Cardiac muscle cell (in vitro differentiated cells and primary cell): ENCODE measurements at places on chromosomes 5 and 9.

DNA sequence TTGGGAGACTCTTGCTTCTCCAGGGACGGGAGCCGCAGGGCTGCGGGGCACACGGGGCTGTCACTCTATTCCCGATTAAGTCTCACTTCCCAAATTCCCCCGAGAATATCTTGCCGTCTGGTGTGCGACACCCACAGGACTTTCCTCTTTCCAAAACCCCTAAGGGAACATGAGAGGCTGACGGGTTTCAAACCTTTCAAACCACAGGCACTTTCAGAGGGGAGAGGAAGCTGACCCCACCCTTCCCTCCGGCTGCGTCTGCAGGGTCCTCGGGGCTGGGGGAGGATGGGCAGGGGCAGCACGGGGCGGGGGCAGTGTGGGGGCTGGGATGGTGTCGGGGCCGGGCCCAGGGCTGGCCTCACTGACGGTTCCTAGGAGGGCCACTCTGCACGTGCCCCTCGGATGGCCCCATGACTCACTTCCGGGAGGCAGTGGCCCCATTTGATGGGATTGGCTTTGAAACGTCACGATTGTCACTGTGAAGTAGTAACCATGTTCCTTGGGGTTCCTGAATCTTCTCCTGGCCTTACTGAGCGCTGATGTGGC lies 38.2 kb downstream of the SLC9A3 start:
- DNase-seq = no peak
- no peak overlapping the region for H3K4me3 ChIP-seq
- peaks cover 2% of the 10 kb centered on the region for H3K27me3 ChIP-seq
- no peaks in the 10 kb centered on the region for H3K36me3 ChIP-seq

DNA sequence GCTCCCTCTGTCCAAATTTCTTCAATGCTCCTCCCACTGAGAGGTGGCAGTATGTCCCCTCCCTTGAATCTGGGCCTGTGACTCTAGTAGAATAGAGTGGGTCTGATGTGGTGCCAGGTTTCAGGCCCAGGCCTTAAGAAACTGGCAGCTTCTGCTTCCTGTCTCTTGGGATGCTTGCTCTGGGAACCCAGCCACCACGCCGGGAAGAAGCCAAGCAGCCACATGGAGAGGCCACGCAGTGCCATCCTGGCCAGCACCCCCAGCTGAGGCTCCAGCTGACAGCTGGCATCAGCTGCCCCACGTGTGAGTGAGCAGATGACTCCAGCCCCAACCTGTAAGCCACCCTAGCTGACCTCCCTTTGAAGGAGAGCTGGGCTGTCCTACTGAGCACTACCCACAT lies 7.3 kb upstream of the TSPAN17 start:
- no peak overlapping the region for H3K4me3 ChIP-seq
- H3K27ac ChIP-seq = no peak overlapping the region
- no peak for DNase-seq
- H3K27me3 ChIP-seq = no peaks in the 10 kb centered on the region
- H3K4me1 ChIP-seq = no peaks in the 10 kb centered on the region

DNA sequence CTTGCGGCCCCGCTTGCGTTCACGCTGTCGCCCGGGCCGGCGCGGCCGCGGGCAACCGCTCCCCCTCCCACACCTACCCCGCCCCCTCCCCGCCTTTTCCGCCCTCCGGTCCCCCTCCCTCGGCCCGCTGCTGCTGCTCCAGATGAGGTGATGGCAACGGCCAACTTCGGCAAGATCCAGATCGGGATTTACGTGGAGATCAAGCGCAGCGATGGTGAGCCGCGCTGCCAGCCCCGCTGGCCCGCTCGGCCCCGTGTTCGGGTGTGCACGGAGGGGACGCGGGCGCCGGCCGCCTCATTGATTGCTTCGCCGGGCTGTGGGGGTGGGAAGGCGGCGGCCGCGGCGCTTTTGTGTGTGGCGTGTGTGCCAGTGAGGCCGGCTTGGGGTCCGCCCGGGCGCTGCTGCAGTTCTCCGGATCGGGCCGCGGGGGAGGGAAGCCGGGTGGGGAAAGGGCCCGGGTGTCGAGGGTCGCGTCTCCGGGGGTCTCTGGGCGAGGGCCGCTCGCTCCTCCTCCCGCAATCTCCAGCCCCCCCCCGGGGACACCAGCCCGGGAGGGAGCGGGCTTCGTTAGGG lies 403 bp downstream of the KIF2A start:
- peak overlapping the region; percentile 91 for H3K27ac ChIP-seq
- H3K36me3 ChIP-seq = no peaks in the 10 kb centered on the region
- H3K4me1 ChIP-seq = peaks cover 10% of the 10 kb centered on the region
- DNase-seq = no peak
- H3K4me3 ChIP-seq = peak overlapping the region; percentile 87

- H3K4me3 ChIP-seq = peak overlapping the region; percentile 100
- H3K27me3 ChIP-seq = no peaks in the 10 kb centered on the region
- H3K27ac ChIP-seq = peak overlapping the region; percentile 91
- no peaks in the 10 kb centered on the region for H3K36me3 ChIP-seq
Measured at GRCh38 chr5:159208514-159209437, 577 bp downstream of the RNF145 start.

- H3K4me1 ChIP-seq = no peaks in the 10 kb centered on the region
- DNase-seq = no peak
- no peaks in the 10 kb centered on the region for H3K27me3 ChIP-seq
- no peaks in the 10 kb centered on the region for H3K36me3 ChIP-seq
Measured at GRCh38 chr5:180990086-180990881, 1.6 kb downstream of the BTNL3 start.

GRCh38 chr9:128163523-128164306 lies 3.6 kb downstream of the BBLN start:
- no peak overlapping the region for H3K4me3 ChIP-seq
- no peaks in the 10 kb centered on the region for H3K4me1 ChIP-seq
- no peak overlapping the region for H3K27ac ChIP-seq
- peaks cover 29% of the 10 kb centered on the region for H3K36me3 ChIP-seq
- no peak for DNase-seq
- no peaks in the 10 kb centered on the region for H3K27me3 ChIP-seq

- H3K4me3 ChIP-seq = no peak overlapping the region
- no peak for DNase-seq
- H3K36me3 ChIP-seq = no peaks in the 10 kb centered on the region
- no peaks in the 10 kb centered on the region for H3K27me3 ChIP-seq
- H3K4me1 ChIP-seq = no peaks in the 10 kb centered on the region
Measured at GRCh38 chr5:36755342-36755741, 121.2 kb upstream of the NIPBL start.

DNA sequence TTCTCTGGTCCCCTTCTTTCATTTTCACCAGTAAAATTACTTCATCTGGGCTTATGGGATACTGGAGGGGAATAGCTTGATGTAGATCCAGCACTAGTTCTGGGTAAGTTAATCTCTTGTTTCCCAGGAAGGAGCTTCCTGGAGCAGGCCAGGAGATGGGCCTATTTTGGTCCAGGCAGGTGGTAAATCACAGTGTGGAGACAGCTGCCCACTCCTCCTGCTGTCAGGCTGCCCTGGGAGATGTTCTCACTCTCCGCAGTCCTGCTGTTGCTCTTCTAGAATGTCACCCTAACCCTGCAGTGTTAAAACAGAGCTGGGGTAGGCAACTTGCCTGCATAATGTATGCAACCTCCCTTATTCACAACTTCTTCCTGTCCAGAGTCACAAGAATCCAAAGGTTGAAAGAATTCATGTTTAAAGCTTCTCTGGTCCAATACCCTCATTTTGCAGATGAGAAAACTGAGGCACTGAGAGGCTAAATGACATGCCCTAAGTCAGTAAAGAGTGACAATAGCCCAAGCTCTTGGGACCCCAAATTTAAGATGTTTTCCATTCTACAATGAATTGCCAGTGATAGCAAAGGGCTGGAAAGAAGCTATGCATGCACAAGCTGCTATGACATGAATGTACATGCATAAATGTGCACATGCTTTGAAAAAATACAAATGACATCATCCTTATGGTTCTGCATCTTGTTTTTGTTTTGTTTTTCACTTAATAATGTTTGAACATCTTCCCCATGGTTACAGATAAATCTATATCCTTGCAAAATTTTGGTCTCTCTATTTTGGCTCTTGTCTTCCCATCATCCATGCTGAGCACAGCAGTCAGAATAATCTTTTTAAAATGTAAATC lies 71.8 kb upstream of the ADRA1B start:
- H3K27ac ChIP-seq = no peak overlapping the region
- H3K27me3 ChIP-seq = no peaks in the 10 kb centered on the region
- DNase-seq = no peak
- no peaks in the 10 kb centered on the region for H3K4me1 ChIP-seq
- no peaks in the 10 kb centered on the region for H3K36me3 ChIP-seq
- no peak overlapping the region for H3K4me3 ChIP-seq

- peak; percentile 63 for DNase-seq
- no peaks in the 10 kb centered on the region for H3K4me1 ChIP-seq
- H3K36me3 ChIP-seq = no peaks in the 10 kb centered on the region
- no peak overlapping the region for H3K4me3 ChIP-seq
- H3K27ac ChIP-seq = no peak overlapping the region
Measured at GRCh38 chr5:119022017-119022745, 33.8 kb upstream of the DTWD2 start.

DNA sequence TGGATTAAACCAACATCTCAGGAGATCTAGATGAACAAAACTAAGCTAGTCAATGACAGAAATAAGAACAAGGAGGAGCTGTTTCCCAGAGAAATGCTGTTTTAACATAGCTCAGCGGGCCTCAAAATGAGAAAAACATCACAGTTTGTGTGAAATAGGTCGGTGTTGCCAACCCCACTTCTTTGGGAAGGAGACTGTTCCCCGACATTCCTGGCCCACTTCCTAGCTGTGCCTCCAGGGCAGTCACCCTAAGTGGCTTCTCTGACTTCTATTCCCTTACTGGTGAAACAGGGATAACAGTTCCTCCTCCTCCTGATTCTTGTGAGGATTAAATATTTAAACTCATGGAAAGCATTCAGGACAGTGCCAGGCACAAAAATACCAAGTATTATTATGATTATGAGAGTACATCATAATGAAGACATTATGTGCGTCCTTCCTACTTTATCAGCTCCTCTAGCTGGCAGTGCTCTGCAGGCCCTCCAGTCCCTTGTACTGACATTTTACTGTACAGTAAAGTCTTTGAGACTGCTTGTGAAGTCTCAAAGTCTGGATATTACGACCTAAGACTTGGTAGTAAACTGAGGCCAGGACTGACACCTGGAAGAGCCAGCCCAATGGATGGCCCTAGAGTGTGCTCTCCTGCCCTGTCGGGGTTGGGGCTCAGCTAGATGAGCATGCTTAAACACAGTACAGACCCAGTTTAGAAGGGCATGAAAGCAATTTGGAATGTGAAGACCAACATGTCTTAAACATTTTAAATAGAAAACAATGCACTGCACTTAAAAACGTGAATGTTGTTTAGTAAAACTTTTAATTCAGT lies 7.3 kb downstream of the ISCA1 start:
- no peaks in the 10 kb centered on the region for H3K27me3 ChIP-seq
- no peak overlapping the region for H3K4me3 ChIP-seq
- H3K27ac ChIP-seq = no peak overlapping the region
- no peak for DNase-seq
- peaks cover 5% of the 10 kb centered on the region for H3K4me1 ChIP-seq

DNA sequence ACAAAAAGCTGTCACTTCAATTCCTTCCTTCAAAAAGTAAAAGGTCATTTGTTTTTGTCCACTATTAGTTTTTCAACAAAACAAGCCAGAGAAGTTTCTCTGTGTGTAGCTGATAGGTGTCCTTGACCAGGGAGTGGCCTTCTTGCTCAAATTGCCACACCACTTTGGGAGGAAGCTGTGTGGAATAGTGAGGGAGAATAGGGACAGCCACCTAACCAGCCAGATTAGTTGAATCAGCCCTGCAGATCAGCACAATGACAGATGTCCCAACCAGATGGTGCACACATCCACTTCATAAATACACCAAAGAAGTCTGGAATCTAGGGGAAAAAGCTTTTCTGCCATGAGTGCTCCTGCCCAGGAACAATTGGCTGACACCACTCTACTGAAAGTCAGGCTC lies 37.2 kb downstream of the NREP start:
- H3K36me3 ChIP-seq = no peaks in the 10 kb centered on the region
- H3K27ac ChIP-seq = no peak overlapping the region
- H3K4me3 ChIP-seq = no peak overlapping the region
- no peaks in the 10 kb centered on the region for H3K4me1 ChIP-seq

DNA sequence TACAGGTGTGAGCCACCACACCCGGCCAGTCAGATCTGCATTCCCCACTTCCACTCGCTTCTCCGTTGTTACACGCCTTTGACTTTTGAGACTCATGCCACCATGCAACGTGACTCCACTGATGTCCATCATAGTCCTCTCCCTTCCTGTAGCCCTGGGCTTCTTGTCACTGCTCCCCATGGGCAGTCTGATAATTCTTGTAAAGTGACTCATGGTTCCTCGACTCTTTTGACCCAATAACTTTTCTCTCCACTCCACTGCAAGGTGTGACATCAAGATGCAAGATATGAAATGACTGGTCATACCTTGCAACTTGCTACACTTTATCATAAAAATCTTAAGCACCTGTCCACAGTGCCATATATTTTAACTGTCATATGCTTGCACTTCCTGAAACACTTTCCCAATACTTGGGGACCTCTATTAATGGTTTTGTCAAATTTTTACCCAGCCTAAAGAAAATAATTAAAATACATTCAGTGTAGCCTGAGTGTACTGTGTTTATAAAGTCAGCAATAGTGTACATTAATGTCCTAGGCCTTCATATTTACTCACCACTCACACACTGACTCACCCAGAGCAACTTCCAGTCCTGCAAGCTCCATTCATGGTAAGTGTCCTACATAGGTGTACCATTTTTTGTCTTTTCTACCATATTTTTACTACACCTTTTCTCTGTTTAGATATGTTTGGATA lies 18.6 kb upstream of the ANKRD18A start:
- H3K4me1 ChIP-seq = peaks cover 10% of the 10 kb centered on the region
- H3K36me3 ChIP-seq = no peaks in the 10 kb centered on the region
- DNase-seq = no peak
- no peaks in the 10 kb centered on the region for H3K27me3 ChIP-seq

- no peaks in the 10 kb centered on the region for H3K36me3 ChIP-seq
- no peaks in the 10 kb centered on the region for H3K27me3 ChIP-seq
- no peak for DNase-seq
Measured at GRCh38 chr5:143695244-143695864, 116.6 kb upstream of the HMHB1 start.
